ENCODE measurements at places on chromosomes 2 and 18. TPM values are rescaled to one million over a fixed set of nuclear protein-coding genes. Genes with fewer than 3 reads are reported as not detected.

GRCh38 chr2:99880964-99881294, 261.5 kb downstream of the AFF3 start:
- H3K27ac ChIP-seq: no peak overlapping the region
- H3K27me3 ChIP-seq: no peaks in the 10 kb centered on the region
- H3K4me1 ChIP-seq: no peaks in the 10 kb centered on the region
- no peak overlapping the region for H3K4me3 ChIP-seq

DNA sequence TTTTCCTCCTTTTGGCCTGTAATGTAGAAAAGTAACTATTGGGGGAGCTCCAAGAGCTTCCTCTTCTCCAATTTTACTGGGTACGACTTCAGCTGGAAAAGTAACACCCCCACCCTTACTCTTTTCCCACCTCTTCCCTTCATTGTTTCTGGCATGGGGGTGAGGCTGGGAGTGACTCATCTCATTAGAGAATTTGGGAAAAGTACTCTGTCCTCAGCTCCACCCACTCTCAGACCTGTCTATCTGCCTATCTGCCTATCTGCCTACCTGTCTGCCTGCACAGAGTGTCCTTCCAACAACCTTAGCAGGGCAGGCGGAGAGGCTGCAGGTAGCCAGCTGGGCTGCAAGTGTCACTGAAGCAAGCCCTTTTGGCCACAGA, 93.6 kb downstream of the EPHA4 start:
- no peaks in the 10 kb centered on the region for H3K36me3 ChIP-seq
- H3K27me3 ChIP-seq: no peaks in the 10 kb centered on the region
- no peaks in the 10 kb centered on the region for H3K4me1 ChIP-seq
- DNase-seq: no peak
- no peak overlapping the region for H3K4me3 ChIP-seq

SPP2 gene
- not detected for total RNA-seq

SEPTIN2 gene
- 272 TPM for total RNA-seq

DNA sequence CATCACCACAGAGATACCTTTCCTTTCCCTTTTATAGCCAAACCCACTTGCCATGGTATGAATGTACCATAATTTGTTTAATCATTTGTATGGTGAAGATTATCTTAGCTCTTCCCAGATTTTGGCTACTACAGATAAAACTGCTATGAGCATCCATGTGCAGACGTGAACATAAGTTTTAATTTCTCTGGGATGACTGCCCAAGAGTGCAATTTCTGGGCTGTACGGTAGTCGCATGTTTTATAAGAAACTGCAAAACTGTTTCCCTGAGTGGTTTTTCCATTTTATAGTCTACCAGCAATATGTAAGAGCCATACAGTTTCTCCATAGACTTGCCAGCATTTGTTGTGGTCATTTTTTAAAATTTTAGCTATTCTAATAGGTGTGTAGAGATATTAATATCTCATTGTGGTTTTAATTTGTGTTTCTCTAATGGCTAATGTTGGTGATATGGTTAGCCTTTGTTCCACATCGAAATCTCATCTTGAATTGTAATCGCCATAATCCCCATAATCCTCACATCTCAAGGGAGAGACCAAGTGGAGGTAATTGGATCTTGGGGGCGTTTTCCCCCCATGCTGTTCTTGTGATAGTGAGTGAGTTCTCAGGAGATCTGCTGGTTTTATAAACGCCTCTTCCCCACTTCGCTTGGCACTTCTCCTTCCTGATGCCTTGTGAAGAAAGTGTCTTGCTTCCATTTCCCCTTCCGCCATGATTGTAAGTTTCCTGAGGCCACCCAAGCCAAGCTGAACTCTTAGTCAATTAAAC, 628.5 kb upstream of the KLHL29 start:
- no peaks in the 10 kb centered on the region for H3K27me3 ChIP-seq
- no peak for DNase-seq
- no peak overlapping the region for H3K27ac ChIP-seq
- no peak overlapping the region for H3K4me3 ChIP-seq
- H3K36me3 ChIP-seq: no peaks in the 10 kb centered on the region
- no peaks in the 10 kb centered on the region for H3K4me1 ChIP-seq

- H3K27ac ChIP-seq: peak overlapping the region; percentile 73
- no peaks in the 10 kb centered on the region for H3K27me3 ChIP-seq
- peaks cover 3% of the 10 kb centered on the region for H3K36me3 ChIP-seq
- peaks cover 32% of the 10 kb centered on the region for H3K4me1 ChIP-seq
- no peak for DNase-seq
- peak overlapping the region; percentile 34 for H3K4me3 ChIP-seq
These were observed 77.7 kb downstream of the THADA start for GRCh38 chr2:43518181-43518580.

DNA sequence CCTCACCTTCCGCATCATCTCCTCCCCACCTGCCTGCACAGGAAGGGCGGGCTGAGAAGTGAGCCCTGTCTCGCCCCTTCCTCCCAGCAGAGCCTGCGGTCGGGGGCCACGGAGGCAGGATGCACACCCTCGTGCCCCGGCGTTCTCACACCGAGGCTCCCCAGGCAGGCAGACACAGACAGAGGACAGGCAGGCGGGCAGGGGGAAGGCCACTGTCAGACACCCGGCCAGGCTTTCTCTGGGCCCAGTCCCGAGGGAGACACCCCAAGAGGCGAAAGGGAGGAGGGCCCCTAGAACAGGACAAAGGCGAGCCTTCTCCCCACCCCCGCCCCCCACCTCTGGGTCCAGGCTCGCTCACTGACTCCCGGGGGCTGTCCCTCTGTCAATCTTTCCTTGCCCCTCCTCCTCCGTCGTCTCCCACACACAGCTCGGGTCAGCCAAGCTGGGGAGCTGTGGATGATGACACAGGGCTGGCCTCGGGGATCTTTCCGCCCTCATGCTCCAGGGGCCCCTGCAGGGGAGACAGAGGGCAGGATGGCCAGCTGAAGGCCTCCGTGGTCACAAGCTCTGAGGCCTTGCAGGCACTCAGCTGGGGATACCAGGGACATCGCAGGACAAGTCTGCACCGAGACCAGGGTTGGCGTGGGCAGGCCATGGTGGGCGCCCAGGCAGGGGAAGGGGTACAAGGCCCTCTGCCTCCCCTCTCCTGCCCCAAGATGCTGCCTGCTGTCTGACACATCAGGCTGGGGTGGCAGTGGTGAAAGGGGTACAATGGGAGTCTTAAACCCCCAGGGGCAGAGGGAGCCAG, 24.9 kb downstream of the BIN1 start:
- peaks cover 87% of the 10 kb centered on the region for H3K4me1 ChIP-seq
- peak overlapping the region; percentile 94 for H3K27ac ChIP-seq
- no peaks in the 10 kb centered on the region for H3K36me3 ChIP-seq

GRCh38 chr2:191113761-191114160, 37.0 kb downstream of the STAT4 start:
- no peak for DNase-seq
- peak overlapping the region; percentile 84 for H3K4me3 ChIP-seq
- peaks cover 98% of the 10 kb centered on the region for H3K4me1 ChIP-seq
- H3K27me3 ChIP-seq: no peaks in the 10 kb centered on the region
- H3K36me3 ChIP-seq: peaks cover 6% of the 10 kb centered on the region

- no peaks in the 10 kb centered on the region for H3K36me3 ChIP-seq
- no peak overlapping the region for H3K27ac ChIP-seq
- no peak for DNase-seq
- H3K4me1 ChIP-seq: no peaks in the 10 kb centered on the region
- no peaks in the 10 kb centered on the region for H3K27me3 ChIP-seq
- no peak overlapping the region for H3K4me3 ChIP-seq
These were observed 1145.3 kb upstream of the CHAC2 start for GRCh38 chr2:52622266-52622665.

- peaks cover 65% of the 10 kb centered on the region for H3K4me1 ChIP-seq
- H3K27me3 ChIP-seq: no peaks in the 10 kb centered on the region
- DNase-seq: no peak
- H3K27ac ChIP-seq: peak overlapping the region; percentile 79
These were observed 3.1 kb downstream of the MARCHF7 start for GRCh38 chr2:159715451-159715850.

GRCh38 chr2:188937228-188938220, 36.6 kb upstream of the COL3A1 start:
- no peak overlapping the region for H3K27ac ChIP-seq
- DNase-seq: no peak
- no peaks in the 10 kb centered on the region for H3K4me1 ChIP-seq
- no peak overlapping the region for H3K4me3 ChIP-seq
- H3K36me3 ChIP-seq: no peaks in the 10 kb centered on the region
- no peaks in the 10 kb centered on the region for H3K27me3 ChIP-seq

DNA sequence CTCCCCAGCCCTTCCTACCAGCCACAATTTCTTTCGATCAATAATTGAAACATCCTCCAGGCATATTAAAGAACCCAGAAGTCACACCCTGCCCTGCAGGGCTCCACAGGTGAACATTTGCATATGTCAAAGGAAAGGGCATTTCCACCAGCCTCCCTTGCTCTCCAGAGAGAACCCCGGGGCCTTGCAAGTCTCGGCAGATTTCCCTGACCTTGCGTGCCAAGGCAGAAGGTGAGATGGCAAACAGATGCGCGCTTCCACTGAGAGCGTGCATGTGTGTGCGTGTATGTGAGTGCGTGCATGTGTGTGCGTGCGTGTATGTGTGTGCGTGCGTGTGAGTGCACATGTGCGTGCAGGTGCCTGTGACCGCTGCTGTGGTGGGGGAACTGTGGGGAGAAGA, 120.3 kb downstream of the INO80D start:
- DNase-seq: no peak
- H3K27ac ChIP-seq: no peak overlapping the region
- peaks cover 7% of the 10 kb centered on the region for H3K27me3 ChIP-seq
- no peak overlapping the region for H3K4me3 ChIP-seq

DNA sequence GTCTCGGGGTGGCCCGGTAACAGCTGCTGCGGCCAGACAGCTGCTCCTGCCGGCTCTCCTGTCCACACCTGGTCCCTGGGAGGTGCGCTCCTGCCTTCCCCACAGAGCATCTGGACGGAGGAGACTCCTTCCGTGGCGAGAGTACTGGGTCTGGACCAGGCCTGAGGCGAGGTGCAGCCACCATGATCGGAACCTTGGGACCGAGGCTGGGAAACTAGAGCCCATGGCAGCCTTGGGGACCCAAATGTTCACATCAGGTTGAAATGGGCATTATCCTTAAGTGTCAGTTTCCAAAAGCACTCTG, 628 bp downstream of the GIGYF2 start:
- H3K27ac ChIP-seq: peak overlapping the region; percentile 96
- H3K27me3 ChIP-seq: no peaks in the 10 kb centered on the region
- H3K4me1 ChIP-seq: peaks cover 29% of the 10 kb centered on the region
- peak overlapping the region; percentile 99 for H3K4me3 ChIP-seq

- no peak overlapping the region for H3K4me3 ChIP-seq
- no peak overlapping the region for H3K27ac ChIP-seq
- no peak for DNase-seq
- peaks cover 4% of the 10 kb centered on the region for H3K27me3 ChIP-seq
- no peaks in the 10 kb centered on the region for H3K4me1 ChIP-seq
These were observed 826 bp downstream of the KCNE4 start for GRCh38 chr2:223052548-223053483.

DNA sequence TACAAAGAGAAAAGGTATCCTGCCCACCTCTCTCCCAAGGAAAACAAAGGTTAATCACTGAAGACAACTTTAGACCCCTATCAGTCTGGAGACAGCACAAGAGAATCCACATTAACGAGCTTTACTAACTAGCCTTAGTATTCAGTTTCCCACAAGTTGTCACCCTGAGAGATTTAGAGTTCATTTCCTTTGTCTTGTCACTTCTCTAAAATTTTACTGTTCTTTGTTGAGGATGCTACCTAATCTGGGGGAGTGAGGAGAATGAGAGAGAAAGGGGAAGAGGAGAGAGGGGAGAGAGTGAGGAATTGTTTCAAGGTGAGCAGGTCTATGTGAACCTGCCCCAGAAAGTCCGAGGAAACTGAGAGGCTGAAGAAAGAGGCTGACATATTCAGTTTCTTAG, 28.4 kb downstream of the C2orf76 start:
- no peaks in the 10 kb centered on the region for H3K36me3 ChIP-seq
- H3K27ac ChIP-seq: peak overlapping the region; percentile 52
- DNase-seq: no peak

GRCh38 chr2:220767591-220768255, 804.4 kb downstream of the EPHA4 start:
- H3K36me3 ChIP-seq: no peaks in the 10 kb centered on the region
- no peaks in the 10 kb centered on the region for H3K27me3 ChIP-seq
- no peak for DNase-seq
- no peaks in the 10 kb centered on the region for H3K4me1 ChIP-seq
- no peak overlapping the region for H3K27ac ChIP-seq
- no peak overlapping the region for H3K4me3 ChIP-seq

CYP27C1 gene
- not detected for total RNA-seq

DNA sequence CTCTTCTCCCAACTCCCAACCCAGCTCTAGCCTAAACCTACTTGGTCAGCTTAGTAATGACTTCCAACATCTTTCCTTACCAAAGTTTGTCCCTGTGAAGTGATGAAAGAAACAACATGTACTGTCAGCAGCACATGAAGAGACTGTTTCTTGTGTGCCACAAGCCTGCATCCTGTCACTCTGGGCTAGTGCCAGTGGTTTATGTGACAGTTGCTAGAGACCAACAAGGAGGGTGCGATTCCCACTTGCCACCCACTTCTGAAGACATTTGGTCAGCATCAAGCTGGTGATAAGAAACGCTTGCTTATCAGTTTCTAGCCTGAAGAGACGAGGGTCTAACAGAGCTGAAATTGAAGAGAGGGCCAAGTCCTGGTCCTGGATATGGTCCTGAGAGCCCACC, 132.6 kb downstream of the COL4A4 start:
- peaks cover 27% of the 10 kb centered on the region for H3K27me3 ChIP-seq
- H3K27ac ChIP-seq: no peak overlapping the region
- H3K4me1 ChIP-seq: no peaks in the 10 kb centered on the region

DNA sequence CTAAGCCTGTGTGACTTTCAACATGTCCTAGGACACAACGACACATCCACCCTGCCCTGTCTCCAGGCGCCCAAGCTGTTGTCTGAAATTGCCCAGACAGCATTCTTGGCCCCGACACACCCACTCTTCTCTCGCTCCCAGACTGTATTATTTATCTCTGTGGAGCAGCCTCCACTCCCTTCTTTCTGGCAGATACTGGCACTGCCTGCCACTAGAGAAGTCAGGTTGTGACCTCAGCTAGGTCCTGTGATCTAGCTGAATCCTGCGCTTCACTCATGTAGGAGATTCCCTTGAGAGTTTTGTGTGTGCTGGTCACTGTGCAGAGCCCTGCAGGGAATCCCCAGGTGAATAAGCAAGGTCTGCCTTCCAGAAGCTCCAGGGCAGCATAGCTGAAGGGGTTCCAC, 77.1 kb upstream of the TNP1 start:
- no peak overlapping the region for H3K27ac ChIP-seq
- H3K4me1 ChIP-seq: no peaks in the 10 kb centered on the region
- H3K36me3 ChIP-seq: no peaks in the 10 kb centered on the region
- no peaks in the 10 kb centered on the region for H3K27me3 ChIP-seq
- H3K4me3 ChIP-seq: no peak overlapping the region

ALPI gene
- total RNA-seq: not detected

APCDD1 gene
- total RNA-seq: not detected

DNA sequence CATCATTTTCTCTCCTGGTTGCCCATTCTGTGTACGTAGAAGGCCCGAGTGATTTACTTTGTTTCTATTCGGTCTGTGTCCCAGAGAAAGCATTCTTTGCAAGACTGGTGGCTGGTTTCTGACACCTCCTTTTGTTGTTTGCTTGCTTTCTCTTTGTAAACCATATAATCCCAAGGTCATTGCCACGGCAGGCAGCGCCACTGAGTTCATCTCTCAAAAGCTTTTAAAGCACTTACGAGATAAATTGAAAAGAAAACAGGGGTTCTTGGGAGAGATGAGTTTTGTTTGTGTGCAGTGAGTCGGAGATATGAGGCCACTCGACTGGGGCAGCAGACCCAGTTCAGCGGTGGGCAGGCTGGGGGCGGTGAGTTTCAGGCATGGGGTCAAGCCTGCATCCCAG, 137.6 kb downstream of the NCK2 start:
- peaks cover 9% of the 10 kb centered on the region for H3K36me3 ChIP-seq
- no peak for DNase-seq
- no peak overlapping the region for H3K4me3 ChIP-seq
- H3K27me3 ChIP-seq: no peaks in the 10 kb centered on the region
- H3K27ac ChIP-seq: peak overlapping the region; percentile 61

TRIM54 gene
- 0.36 TPM for total RNA-seq

Data from activated T-cell treated with anti-CD3 and anti-CD28 coated beads, Interleukin-2, amount 50 U/mL, for 72 hours (primary cell).